ENCODE measurements at places on chromosomes 2 and 18.
A peak's percentile ranks its signal among the peaks of the same experiment; 100 is the strongest.

DNA sequence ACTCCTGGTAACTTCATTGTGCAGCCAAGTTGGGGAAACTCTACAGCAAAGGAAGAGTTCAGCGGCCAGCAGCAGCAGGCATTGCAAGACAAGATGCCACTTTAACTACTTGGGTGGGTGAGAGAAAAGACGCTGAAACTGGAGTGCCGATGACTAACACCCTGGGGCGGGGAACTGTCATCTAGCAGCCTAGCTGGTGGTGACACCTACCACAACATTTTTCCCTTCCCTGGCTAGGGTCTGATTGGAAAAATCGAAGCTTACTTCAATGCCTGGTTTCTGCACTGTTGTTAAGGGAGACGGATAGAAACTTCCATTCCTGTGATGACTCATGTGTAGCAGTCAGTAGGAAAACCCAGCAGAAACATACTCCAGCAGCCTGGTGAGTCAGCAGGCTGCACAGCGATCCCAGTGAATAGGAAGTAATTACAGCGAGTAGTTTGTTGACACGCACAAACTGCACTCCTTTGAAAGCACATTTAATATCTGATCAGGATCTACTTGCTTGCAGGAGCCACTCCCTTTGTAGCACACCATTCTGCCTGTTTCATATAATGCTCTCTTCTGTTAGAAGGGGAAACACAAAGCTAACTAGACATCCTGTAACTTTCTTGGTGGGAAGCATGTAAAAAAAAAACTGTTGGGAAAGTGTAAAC is 62.1 kb upstream of the MAPRE2 start:
- peak; percentile 70 for DNase-seq

- DNase-seq, result peak; percentile 43
These were observed 540 bp downstream of the SOX11 start for GRCh38 chr2:5692561-5693286.

DNA sequence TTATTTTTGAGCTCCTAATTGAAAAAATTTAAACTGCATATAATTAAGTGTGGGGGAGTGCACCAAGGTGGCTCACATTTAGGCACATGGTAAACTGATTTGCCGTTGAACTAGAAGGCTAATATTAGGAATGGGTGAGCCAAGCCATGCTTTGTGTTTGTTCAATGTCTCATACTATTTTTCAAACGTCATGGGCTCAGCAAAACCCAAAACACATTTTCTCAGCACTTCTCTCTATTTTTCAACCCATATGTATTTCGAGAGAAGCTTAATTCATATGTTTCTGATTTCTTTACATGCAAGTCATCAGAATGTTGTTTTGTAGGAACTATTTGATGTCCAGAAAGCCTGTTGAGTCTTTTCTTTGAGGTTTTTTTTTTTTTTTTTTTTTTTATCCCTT is 291.2 kb downstream of the TCF4 start:
- DNase-seq, result no peak

- no peak for DNase-seq
These were observed 38.6 kb upstream of the IHH start for GRCh38 chr2:219099329-219099728.

- DNase-seq, result no peak
These were observed 259.3 kb downstream of the SOX11 start for GRCh38 chr2:5951471-5951870.

DNA sequence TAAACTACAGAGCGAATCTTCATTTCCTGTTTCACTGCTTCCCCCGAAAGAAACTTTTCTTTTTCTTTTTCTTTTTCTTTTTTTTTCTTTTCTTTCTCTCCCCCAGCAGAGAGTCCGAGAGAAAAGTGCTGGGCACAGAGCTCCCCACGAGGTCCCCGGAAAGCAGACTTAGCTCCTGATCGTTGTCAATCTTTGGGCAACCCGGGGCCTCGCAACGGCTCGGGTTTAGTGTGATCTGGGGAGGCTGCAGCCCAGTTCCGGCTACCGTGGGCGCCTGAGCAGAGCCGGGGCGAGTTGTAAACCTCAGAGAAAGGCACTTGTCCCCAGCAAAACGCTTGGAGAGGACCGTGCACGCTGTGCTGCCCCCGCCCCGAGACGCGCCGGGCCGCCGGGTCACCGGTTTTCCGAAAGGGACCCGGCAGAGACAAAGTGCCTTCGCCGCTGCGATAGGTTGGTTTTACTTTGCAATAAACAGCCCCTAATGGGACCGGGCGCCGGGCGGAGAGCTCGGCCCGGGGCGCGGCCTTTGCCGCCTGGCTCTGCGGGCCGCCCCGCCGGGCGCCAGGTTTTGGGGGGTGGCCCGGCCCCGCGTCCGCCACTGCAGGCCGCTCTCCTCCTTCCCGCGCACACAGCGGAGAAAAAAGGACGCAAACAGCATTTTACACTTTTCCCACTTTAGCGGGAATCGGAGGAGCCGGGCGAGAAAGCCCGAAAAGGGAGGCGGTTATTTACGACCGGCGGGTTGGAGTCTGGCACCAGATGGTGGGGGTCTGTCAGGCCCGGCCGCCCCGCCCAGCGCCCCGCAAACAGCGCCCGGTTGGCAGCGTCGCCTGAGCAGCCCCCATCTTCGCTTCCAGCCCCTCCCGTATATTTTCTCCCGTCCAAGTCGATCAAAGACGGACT is 136.0 kb downstream of the INSIG2 start:
- DNase-seq, result no peak

DNA sequence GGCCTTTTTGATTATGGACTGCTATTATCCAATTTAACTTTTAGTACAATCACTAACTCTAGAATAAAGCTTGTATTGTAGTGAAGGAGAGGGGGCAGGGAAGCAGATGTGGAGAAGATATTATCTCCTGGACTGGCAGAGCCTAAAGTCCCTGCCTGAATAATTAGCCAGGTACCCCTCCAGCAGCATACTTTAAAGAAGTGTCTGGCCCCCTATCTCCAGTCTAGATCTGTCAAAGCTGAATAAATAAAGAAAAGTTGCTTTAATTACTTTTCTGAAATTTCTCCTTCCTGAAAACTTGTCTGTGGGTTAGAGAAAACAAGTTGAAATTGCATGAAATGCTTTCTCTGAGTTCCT is 258.2 kb downstream of the SLC8A1 start:
- no peak for DNase-seq

- DNase-seq, result no peak
These were observed 6.3 kb downstream of the C2orf80 start for GRCh38 chr2:208183526-208183925.

GRCh38 chr2:65436824-65437221 is 4.4 kb upstream of the SPRED2 start:
- no peak for DNase-seq

GRCh38 chr2:43459446-43460173 is 136.2 kb downstream of the THADA start:
- no peak for DNase-seq

DNA sequence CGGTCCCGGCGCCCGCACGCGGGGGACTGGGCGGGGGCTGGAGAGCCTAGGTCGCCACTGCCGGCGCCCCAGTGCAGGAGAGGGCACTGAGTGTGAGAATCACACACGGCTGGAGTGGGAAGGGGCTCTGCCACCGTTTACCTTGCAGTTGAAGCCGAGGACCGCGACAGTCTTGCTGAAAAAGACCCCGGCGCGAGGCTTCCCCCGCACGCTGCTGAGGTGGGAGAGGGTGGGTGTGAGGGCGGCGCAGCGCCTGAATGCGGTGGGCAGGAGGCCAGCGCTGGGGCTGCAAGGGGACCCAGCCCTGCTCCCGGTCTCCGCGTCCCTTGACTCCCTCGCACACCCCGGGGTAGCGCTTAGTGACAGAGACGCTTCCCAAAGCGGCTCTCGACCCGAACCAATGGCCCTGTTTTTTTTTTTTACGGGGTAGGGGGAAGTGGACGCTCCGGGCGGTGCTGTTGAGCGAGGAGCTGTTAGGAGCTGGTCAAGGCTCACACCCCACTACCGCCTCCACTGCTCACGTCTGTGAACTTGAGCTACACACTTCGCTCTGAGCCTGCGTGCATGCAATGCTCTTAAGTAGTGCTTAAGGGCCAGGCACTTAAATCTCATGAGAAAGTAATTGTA is 794 bp downstream of the NOTO start:
- DNase-seq, result no peak

- DNase-seq, result no peak
These were observed at the start of gene MCFD2 for GRCh38 chr2:46915281-46915810. Gene MCFD2 (minus strand): TSS chr2:46915806. CDS start chr2:46909171, 6,635 bp downstream.

DNA sequence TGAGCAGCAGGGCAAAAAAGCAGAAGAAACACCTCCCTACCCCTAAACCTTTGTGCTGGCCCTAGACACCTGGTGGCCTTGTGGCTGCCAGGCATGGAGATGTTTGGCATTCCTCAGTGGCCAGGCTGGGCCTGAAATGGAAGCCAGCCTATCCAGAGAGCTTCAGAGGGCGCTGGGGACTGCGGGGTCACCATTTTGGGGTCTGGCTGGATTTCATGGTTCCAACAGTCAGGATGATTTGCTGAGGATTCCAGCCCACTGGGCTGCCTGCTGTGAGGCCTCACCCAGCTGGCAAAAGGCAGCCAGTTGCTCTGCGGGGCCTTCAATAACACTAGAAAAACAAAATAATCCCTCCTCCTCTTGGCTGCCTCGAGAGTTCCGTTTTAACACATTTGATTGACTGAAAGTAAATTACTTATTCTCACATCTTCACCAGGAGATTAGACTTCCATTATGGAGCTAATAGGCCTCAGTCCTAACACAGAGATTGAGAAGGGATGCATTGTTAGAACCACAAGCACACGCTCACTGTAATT is 154.1 kb downstream of the EN1 start:
- DNase-seq, result no peak

DNA sequence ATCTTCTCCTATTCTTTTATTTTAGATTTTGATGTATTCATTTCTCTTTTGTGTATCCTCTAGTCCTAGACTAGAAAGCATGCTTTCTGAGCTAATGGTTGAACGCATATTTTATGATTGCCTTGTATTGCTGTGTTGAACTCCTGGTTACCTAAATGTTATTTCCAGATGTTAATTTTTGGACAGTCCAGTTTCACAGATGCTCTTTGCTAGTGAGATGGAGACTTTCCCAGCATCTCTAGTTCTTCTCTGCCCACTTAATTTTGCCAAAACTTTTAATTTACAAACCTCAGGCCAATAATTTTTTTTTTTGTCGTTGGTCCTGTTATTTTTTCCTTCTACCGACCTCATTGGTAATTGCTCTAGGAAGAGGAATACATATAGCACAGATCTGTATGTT is 153.2 kb downstream of the HAUS1 start:
- DNase-seq, result no peak

GRCh38 chr2:201642086-201642578 is 1.2 kb downstream of the TMEM237 start:
- DNase-seq, result no peak

DNA sequence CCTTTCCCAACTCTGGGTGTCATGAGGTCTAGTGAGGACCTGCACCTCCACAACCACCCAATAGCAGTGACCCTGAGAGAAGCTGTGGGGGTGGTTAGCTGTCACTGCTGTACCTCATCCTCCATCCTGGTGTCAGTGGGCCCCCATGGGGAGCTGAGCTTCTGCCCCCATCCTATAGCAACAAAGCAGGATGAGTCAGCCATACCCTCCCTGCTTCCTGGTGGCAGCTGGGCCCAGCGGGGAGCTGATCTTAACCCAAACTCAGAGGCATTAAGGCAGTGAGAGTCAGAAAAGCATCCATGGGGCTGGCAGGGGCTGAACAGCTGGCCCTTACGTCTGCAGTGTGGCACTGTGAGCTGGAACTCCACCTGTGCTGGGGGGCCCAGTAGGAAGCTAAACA is 247.8 kb upstream of the HDAC4 start:
- DNase-seq, result no peak

DNA sequence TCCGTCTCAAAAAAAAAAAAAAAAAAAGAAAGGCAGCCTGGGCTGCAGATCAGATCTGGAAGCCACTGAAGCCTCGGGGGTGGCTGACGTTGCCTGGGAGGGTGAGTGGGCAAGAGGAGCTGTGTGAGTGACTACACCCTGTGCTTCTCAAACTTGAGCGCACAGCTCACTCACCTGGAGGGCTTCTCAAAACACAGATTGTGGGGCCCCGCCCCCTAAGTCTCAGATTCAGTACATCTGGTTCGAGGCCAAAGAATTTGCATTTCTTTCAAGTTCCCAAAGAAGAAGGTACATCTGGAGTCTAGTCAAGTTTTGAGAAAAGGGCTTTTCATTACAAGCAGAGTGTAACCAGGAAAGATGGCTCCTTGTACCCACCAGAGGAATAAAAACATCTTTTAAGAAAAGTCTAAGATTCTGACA is 97.7 kb upstream of the CAB39 start:
- no peak for DNase-seq

DNA sequence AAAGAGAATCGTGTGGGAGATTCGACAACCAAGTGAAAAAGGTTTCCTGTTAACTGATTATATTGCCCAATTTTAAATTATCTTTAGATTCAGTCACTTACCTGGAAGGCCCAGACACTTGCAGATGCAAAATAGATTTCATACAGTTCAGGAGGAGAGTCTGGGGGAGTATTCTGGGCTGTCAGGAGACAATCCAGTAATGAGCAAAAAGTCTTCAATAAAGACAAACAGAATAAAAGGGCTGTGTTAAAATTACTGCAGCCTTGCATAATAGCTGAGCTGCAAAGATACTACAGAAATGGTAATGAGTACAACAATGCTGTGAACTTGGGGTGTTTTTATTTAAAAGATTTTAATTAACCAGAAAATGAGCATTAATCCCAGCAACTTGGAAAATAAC is 303.6 kb downstream of the SP3 start:
- no peak for DNase-seq

- DNase-seq, result no peak
These were observed 186.5 kb downstream of the TRIB2 start for GRCh38 chr2:12903272-12903671.

DNA sequence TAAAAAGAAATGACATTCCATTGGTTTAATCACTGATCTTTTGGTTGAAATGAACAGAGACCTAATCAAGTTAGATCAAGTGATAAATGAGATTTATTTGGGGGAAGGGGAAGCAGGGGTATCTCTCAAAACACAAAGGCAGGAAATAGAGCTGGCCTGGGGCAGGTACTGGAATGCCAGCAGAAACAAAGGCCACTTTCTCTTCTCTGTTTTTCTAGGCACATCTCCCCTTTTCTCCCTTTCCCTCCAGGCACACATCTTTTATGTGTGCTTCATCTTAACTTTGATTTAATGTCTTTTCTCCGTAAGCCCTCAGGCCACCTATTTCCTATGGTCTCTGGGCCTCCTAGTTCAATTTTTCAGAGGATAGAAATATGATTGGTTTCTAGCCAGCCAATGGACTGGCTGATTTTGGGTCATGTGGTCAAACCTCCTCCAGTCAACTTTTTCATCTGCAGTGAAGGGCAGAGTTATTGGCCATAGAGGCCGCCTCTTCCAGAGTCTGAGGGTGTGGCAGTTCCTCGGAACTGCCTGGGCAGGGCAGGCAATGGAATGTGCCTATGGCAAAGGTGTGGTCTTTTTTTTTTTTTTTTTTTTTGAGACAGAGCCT is 58.9 kb upstream of the FAM136A start:
- DNase-seq, result no peak

DNA sequence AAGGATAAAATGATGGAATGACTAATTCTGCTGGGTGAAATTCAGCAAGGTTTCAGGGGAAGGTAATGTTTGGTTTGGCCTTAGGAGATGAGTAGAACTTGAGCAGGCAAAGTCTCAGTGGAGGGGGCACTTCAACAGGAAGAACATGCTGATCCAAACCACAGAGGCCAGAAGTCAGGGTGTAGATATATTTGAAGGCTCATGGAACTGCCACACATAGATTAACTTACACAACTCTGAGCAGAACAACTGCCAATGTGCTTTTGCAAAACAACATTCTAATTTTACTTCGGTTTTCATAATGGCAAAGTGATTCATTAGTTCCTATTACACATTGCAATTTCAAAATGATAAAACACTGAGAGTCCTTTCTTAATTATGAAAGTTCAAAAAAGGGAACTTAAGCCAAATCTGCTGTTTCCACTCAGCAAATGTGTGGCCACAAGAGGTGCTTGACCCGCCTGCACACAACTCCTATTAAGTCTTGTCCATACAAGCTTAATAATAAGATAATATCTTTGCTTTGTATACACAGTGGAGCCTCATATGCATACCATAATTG is 284.8 kb downstream of the MREG start:
- peak; percentile 66 for DNase-seq
